Left colon (tissue), 2 donors: ENCODE measurements at places on chromosomes 3 and 15. TPM values are rescaled to one million over a fixed set of nuclear protein-coding genes. Genes with fewer than 3 reads are reported as not detected.

Gene AAGAB
- 53.2 TPM for total RNA-seq

Gene SNTN
- not detected for total RNA-seq

GRCh38 chr15:49084285-49084570 lies 38.0 kb upstream of the SECISBP2L start:
- no peak for DNase-seq

DNA sequence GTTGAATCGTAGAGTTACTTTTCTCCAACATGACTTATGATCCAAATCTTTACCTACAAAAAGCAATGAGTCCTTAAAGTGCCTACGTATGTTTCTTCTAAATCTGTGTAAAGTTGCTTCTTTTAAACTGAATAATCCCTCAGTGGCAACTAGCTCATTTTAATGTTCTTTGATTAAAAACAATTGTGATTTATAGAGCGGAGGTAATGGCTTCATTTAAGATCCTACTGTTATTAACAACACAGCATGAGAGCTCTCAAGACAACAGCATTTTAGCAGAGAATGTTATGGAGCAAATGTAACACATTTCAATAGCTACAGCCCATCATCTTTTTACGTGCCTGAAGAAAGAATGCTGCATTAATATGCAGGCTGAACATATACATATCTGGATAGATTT lies 55.3 kb upstream of the VGLL3 start:
- DNase-seq, result no peak

DNA sequence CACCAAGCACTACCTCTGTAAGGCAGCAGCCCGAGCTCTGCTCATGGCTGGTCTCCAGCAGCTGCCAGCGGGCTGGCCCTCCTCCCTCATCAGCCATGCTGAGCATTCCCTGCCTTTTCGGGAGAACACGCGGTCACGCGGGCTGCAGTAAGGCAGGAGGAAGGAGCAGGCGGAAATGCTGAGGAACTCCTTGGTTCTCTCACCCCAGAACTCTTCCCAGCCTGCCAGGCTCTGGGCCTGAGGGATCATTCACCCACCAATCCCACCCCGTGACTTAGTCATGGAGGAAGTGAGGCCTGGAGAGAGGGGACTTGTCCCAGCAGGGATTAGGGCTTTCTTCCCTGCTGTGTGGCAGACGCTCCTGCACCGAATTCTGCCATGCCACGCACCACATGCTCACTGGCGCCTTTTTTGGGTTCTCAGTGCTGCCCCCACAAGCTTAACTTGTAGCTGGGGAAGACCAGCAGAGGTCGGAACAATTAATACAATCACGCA lies 42.9 kb upstream of the RPL32 start:
- DNase-seq, result peak; percentile 53

DNA sequence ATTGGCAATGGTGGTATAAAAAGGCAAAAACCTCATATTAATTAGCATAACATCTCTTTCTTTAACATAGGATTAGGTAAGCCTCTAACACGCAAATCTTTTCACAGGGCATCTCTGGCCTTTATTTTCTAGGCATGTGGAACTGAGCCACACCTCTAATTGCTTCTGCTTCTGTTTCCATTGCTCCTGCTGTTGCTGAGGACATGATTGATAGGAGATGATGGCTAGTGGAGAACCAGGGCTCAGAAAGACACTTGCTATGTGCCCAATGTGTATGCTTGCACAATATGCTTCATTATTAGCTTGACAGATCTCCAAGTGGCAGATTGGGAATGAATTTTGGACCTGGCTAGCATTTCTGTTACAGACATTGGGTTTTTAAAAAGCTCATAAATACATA lies 114.5 kb downstream of the EPHA3 start:
- no peak for DNase-seq

- DNase-seq, result no peak
Observed at GRCh38 chr3:54954521-54954920, 26.7 kb upstream of the LRTM1 start.

Gene TUBGCP5
- total RNA-seq, result 10.0 TPM

Gene CCR9
- total RNA-seq, result 0.12 TPM
